NCI-H510A treated with DMSO at 0.1 percent for 48 hours (cell line): ENCODE measurements at places on chromosomes 11 and 22.
A peak's percentile ranks its signal among the peaks of the same experiment; 100 is the strongest.

GRCh38 chr22:39466228-39467006 is 9.6 kb downstream of the MGAT3 start:
- no peak for DNase-seq

DNA sequence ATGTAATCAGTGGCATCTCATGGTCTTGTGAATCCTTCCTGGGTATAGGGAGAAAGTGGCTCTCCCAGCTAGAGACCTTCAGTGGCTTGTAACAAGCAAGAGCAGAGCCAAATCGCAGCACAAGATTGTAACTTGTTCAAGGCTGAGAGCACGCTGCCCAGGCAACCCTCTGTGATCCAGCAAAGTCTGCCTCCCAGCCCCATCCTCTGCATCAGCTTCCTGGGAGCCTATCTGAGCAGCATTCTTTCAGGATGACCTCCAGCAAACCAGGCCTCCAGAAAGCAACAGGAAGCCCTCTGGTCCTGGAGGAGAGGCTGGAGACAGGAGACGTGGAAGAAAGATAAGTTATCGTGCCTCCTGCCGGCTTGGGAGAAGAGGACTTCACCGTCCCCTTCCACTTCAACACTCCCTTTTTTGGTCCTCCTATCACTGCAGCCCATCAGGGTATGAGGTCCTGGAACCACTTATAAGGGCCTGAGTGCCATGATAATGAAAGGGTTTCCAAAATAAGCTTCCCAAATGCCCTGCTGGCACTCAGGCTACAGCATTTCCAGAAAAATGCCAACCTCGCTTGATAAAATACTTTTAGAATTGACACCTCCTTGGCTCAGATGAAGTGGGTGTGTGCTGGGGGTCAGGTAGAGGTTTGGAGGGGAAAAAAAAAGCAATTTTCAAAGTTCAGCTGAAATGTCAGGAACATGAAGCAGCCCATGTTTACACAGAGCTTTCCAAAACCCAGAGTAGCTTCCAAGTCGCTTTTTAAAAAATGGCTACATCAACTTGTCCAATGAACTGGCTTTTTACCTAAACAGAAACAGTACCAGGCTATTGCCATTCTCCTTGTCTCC is 80.2 kb downstream of the PLEKHA7 start:
- DNase-seq, result no peak

GRCh38 chr22:45096256-45096907 is 67.3 kb upstream of the NUP50 start:
- peak; percentile 41 for DNase-seq

- no peak for DNase-seq
Measured at GRCh38 chr11:102577723-102578122, 47.2 kb upstream of the MMP7 start.

- DNase-seq, result peak; percentile 36
Measured at GRCh38 chr11:114959953-114960505, 281.7 kb downstream of the NXPE2 start.
